Inflammatory macrophage treated with lipopolysaccharide for 1 hour (primary cell): ENCODE measurements at places on chromosomes 3 and 15.
A peak's percentile ranks its signal among the peaks of the same experiment; 100 is the strongest.

GRCh38 chr15:76337059-76337695, 604 bp downstream of the ISL2 start:
- DNase-seq, result no peak

DNA sequence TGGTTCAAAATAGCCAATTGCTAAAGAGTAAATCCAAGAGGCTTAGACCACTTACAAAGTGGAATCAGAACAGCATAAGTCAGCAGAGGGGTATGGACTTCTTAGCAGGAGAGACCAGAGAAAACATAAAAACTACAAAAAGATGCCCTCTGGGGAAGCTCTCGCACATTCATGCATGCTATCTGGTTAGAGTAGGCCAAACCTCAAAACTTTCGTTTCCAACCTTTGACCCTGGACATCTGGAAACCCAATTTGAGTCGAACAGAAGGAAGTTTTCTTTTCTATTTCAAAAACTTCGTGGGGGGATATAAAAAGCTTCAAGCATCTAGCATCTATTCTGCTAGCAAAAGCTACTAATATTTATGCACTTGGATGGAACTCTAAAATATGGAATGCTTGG, 523.9 kb upstream of the AGTR1 start:
- no peak for DNase-seq

DNA sequence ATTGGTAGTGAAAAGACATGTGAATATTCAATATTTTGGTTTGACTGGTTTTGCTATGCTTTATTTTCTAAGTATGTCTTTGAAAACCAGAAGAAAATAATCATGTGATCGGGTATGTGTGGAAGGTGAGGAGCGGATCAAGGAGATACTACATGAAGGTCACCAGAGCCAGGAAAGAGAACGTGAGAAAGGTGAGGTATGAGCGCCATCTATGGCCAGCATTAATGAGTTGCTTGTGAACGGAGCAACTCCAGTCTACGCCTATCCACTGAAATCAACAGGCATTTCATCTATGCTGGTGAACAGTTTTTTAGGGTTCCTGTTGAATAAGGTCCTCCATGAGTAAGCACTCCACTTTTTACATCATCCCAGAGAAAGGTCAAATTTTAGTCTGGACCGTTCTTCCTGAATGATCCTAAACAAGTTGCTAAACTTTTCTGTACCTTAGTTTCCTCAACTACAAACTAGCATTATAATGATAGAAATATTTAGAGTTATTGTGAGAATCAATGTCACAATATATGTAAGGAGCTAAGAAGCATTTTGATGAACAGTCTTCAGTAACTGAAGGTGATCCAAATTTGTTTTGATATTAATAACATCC, 1435.2 kb upstream of the CADM2 start:
- peak; percentile 1 for DNase-seq

DNA sequence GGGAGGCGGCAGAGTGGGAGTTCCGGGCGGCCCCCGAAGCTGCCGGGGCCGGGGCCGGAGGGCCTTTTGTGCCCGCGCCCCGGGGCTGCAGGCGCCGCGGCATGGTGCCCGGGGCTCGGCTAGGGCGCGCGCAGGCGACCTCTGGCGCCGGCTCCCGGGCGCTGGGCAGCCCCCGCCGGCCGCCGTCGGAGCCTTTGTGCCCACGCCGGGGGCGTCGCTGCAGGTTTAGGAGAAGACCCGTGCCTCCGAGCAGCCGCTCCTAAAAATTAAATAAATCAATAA, 299 bp downstream of the PAQR9 start:
- no peak for DNase-seq

DNA sequence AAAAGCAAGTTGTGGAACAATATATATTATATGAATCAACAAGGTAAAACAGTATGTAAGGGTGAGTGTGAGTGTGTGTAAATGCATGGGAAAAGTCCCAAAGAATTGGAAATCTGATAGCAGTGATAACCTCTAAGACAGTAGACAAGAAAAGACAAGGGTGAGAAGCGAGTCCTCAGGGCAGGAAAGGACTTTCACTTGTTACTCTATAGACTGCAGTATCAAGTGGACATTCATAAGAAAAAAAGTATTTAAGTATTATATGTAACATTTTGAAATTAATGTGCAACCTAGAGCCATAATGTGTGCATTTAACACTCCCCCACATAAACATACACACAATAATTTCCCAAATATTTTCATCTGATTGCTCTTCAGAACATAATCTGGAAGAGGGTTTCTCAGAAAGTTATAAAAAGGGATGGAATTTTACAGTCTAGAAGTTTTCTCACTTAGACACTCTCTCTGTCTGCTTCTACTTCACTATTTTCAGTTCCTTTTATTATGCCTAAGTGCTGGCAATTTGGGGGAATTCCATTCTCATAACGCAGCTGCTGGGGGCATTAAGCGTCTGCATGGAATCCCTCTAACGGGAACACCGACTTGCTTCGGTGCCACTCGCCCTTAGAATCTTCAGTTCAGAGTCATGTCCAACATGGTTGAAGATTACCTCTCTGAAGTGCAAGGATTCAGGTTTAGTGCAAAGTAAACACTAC, 50.0 kb upstream of the CDIN1 start:
- DNase-seq, result no peak

GRCh38 chr3:196192524-196193051, 18.6 kb downstream of the ZDHHC19 start:
- DNase-seq, result no peak

DNA sequence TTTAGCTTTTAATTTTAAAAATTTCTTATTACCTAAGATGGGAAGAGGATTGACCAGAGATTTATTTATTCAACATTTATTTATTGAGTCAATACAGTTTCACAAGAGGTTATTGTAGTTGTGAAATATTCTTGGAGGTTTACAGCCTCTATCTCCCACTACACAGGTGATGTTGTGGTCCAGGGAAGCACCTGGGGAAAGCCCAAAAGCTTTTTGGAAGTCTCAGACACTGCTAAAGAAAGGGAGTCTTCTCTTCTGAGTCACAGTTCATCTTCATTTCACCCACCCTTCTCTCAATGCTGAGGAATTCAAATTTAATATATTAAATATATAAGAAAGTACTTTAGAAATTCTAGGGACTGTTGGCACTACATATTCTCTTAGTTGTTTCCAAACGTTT, 41.8 kb downstream of the SERPINI1 start:
- DNase-seq, result no peak

GRCh38 chr3:127391436-127392155, 103.8 kb upstream of the PRR20G start:
- no peak for DNase-seq

- DNase-seq, result no peak
Observed at GRCh38 chr15:23851921-23852320, 164.8 kb upstream of the NDN start.

GRCh38 chr3:152497457-152497856, 228.7 kb downstream of the MBNL1 start:
- peak; percentile 84 for DNase-seq

DNA sequence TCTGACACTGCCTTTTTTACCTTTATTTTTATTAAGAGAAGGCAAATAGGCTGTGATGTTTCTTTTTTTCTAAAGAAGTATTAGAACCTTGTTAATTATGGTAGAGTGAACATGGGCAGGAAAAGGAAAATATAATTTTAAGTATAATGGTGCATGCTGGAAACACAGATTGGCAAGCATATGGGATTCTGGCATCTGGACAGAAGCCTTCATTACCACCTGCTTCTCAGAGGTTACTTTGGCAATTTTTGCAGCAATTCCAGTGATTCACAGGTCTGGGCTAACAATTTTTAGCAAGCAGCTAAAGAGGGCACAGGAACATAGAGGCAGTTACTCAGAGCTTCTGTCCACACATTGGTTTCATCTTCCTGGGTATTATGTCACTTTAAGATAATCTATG, 258.3 kb downstream of the DIPK2A start:
- no peak for DNase-seq

DNA sequence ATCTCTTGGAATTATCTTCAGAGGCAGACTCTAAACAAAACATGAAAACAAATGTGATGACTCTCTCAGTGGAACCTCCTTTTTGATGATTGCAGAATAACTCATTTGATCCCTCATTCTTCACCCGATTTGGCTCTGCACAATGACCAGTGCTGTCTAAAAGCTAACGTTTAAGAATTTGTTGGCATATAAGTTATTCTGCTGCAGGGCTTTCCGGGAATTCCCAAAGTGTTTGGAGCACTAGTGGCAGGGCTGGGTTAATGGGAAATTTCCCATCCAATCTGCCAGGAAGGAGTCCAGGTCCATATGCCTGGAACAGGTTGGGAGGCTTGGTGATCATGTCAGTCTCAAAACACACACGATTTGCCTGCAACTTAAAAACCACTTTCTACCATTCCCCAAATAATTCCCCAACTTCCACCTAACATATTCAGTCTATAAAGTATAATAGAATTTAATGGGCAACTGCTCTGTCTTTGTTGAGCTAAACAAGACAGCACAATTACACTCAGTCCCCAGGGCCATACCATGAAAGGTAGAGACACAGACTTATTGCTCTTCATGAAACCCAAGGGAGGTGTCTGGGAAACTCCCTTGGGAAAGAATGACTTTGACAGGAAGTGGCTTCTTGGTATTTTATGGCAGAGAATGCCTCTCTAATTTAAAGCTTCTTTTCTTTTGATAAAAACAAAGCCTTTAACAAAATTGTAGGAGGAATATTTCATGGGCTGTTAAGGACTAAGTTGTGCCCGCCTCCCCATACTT, 38.0 kb downstream of the ARRDC4 start:
- DNase-seq, result no peak

DNA sequence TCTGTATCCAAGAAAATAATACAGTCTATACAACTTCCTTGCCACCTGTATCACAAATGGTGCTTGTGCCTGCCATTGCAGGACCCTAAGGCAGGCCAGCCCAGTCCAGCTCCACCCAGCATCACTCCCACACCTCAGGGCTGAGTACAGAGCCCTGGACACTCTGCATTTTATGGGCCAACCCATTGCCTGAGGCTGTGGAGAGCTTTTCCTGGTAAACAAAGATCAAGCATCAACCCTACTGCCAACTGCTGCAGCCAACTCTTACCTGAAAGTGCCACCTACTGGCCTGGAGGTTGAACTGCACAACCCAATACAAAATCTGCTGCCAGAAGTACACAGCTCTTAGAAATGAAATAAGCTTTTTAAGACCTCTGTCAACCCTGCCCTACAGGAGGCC, 1082.2 kb downstream of the NAALADL2 start:
- no peak for DNase-seq

- peak; percentile 74 for DNase-seq
Observed at GRCh38 chr3:196193736-196194541, 17.3 kb downstream of the ZDHHC19 start.

DNA sequence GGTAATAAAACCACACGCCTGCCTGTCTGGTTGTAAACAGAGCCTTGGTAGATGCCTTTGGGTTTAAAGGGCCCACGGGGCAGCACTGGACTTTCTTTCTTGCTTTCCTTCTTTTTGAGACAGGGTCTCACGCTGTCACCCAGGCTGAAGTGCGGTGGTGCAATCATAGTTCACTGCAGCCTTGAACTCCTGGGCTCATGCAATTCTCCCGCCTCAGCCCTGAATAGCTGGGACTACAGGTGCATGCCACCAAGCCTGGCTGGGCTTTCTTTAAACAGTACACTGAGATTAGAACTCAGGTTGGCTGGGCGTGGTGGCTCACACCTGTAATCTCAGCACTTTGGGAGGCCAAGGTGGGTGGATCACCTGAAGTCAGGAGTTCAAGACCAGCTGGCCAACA, 42.2 kb downstream of the POC1A start:
- DNase-seq, result no peak

GRCh38 chr3:140244893-140245292, 309.9 kb downstream of the CLSTN2 start:
- no peak for DNase-seq

GRCh38 chr3:42960282-42960681, 18.8 kb upstream of the GASK1A start:
- no peak for DNase-seq

DNA sequence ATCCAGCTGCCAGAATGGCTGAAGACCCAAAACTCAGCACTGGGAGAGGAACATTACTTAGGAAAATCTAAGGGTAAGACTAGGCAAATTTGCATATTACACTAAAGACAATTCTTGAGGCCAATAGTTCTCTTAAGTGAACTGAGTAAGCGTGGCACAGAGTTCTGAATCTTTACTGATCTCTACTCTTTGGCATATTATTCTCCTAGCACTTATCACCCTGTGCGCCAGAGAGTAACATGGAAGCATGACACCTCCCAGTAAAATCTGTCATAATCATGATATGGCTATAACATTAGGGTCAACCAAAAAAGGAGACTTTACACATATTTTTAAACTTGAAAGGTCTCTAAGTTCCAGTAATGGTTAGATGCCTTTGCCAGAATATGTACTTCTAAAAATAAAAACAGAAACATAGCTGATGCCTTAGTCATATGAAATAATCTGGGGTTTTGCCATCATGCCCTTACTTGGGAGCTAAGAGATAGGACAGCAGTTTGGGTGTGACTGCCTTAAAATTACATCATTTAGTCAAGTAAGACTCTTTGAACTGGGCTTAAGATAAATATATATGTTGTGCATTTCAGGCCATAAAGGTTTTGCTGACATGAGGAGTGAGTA, 290.5 kb downstream of the PLCL2 start:
- no peak for DNase-seq

DNA sequence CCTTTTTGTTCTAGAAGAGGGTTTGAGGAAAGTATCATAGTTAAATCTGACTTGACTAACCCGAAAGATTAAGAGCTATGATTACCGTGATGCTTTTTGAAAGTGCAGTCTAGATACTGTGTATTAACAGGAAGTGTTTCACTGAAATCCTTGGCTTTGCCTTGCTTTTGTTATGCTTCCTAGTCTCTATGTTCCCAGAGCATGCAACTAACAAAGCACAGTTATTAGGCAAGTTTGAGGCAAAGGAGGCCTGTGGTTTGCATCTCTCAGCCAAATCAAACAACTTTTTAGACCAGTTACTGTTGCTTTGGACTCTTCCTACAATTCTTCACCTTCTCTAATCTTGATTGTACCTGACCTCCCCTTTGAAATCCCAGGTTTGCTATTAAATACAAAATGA, 3.9 kb downstream of the LXN start:
- DNase-seq, result no peak

DNA sequence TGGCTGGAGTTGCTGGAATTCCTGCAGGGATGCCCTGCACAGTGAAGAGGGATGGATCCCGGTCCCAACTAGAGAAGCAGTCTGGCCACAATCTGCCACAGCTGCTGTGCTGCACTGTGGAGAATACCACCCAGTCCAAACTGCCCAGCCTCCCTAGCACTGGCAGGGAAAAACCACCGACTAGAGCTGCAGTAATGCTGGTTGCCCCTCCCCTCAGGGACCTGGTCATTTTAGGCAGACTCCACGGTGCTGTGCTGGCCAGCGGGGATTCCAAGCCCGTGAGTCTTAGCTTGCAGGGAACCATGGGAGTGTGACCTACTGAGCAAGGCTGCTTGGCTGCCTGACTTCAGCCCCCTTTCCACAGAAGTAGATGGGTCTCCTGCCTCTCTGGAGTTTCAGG, 478.0 kb upstream of the ATP11B start:
- no peak for DNase-seq

DNA sequence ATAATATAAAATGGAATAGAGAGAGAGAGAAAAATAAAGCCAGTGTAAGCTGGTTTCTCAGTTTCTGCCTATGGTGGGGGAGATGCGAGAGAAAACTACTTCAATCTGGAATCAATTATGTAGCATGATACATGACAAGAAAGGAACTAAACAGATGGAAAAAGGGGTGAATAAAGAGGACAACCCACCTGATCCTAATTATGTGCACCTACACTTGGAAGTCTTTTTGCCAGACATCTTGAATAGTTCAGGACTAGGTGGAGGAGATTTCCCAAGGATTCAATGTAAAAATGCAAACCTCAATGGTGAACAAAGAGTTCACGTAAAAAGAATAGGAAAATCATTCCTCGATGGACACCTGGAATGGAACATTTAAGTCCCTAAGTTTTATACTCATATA, 524.4 kb upstream of the RGMA start:
- no peak for DNase-seq
